ENCODE measurements at places on chromosomes 2 and 18. TPM values are rescaled to one million over a fixed set of nuclear protein-coding genes. Genes with fewer than 3 reads are reported as not detected.
A peak's percentile ranks its signal among the peaks of the same experiment; 100 is the strongest.

PDCD1 gene
- total RNA-seq = not detected

CACNB4 gene
- total RNA-seq = 7.6 TPM

CCDC148 gene
- total RNA-seq = 0.29 TPM

- peak overlapping the region; percentile 94 for H3K4me3 ChIP-seq
- H3K4me1 ChIP-seq = peaks cover 42% of the 10 kb centered on the region
- no peaks in the 10 kb centered on the region for H3K36me3 ChIP-seq
- H3K27ac ChIP-seq = peak overlapping the region; percentile 96
- no peak for DNase-seq
Observed at GRCh38 chr18:23585007-23585871, 1.1 kb downstream of the NPC1 start.

DNA sequence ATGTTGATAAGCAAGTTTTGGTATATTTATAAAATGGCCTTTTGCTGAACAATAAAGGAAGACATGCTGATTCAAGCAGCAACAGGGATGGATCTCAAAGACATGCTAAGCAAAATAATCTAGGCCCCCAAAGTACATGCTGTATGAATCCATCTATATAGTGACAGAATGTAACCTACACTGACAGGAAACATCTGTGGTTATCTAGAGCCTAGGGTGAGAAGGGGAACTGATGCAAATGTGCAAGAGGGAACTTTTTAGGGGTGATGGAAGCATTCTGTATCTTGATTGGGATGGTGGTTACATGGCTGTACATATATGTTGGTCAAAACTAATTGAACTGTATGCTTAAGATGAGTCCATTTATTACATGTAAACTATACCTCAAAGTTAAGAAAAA, 24.2 kb downstream of the CNRIP1 start:
- no peaks in the 10 kb centered on the region for H3K36me3 ChIP-seq
- no peaks in the 10 kb centered on the region for H3K27me3 ChIP-seq
- peaks cover 9% of the 10 kb centered on the region for H3K4me1 ChIP-seq
- no peak overlapping the region for H3K4me3 ChIP-seq
- DNase-seq = no peak

DNA sequence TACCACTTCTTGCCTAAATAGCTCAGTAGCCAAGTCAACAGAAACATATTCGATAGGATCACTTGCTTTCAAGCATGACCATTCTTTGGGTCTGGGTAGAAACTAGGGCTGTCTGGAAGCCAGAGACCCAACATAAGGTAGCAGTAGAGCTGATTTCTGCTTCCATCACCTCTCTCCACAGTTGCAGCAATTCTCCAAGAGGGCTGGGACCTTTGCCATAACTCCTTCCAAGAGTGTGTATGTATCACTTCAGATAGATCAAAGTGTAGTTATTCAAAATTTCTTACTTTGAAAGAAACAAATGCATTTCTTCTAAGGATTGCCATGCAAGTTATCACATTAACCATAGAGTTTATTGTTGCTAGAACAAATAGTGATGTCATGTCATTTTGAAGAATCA, 172.0 kb upstream of the GALNT5 start:
- DNase-seq = no peak
- no peak overlapping the region for H3K4me3 ChIP-seq
- H3K4me1 ChIP-seq = peaks cover 5% of the 10 kb centered on the region
- H3K27ac ChIP-seq = no peak overlapping the region

DNA sequence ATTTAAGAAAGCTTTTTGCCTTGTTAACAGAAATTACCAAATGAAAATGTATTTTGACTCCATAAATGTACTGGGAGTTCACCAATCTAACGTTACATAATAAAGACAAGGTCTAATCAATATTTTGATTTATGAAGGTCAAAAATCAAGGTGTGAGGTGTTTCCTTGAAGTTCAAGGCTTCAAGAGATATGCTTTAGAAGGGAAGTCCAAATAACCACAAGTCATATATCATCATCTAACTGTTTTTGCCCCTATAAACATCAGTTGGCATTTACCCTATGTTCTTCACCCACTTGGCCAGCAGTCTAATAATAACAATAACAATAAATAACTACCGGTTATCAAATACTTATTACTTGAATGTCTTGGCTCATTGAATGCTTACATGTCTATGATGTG, 196.1 kb upstream of the ID2 start:
- peaks cover 22% of the 10 kb centered on the region for H3K4me1 ChIP-seq
- no peak overlapping the region for H3K4me3 ChIP-seq
- no peak overlapping the region for H3K27ac ChIP-seq

GRCh38 chr18:9404565-9405060, 70.0 kb downstream of the TWSG1 start:
- H3K36me3 ChIP-seq = no peaks in the 10 kb centered on the region
- no peak overlapping the region for H3K4me3 ChIP-seq
- H3K4me1 ChIP-seq = peaks cover 7% of the 10 kb centered on the region
- no peaks in the 10 kb centered on the region for H3K27me3 ChIP-seq

- peaks cover 9% of the 10 kb centered on the region for H3K4me1 ChIP-seq
- no peak overlapping the region for H3K4me3 ChIP-seq
- H3K36me3 ChIP-seq = no peaks in the 10 kb centered on the region
- DNase-seq = no peak
- no peak overlapping the region for H3K27ac ChIP-seq
- H3K27me3 ChIP-seq = no peaks in the 10 kb centered on the region
Observed at GRCh38 chr2:70203086-70203485, 12.3 kb upstream of the C2orf42 start.

DNA sequence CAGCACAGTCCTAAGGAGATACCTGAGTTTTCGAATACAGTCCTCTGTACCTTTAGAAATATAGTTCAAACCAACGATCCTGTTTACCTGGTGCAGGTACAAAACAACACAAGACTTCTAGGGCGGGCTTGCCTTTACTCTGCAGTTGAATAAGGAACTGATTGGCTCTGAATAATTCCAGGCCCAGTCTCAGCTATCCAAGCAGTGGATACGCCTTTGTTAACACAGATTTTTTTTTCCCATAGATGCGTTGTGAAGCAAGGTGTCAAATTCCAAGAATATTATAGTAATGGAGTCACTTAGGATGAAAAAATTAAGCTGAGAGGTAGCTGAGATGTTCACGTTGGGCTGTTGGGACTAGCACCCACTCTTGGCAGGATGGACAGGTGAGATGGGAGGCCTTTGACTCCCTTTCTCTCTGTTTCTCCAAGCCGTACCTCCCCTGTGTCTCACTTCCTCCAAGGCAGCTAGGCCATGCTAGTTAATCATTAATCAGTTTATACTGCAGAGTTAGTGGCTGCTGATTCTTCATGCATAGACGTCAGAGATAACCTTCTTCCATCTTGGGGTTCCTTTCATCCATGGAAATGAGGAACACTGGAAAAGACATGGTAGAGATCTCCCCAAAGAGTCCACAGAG, 380.8 kb upstream of the ACVR2A start:
- H3K4me1 ChIP-seq = peaks cover 17% of the 10 kb centered on the region
- no peak overlapping the region for H3K4me3 ChIP-seq
- H3K27ac ChIP-seq = no peak overlapping the region
- H3K27me3 ChIP-seq = no peaks in the 10 kb centered on the region
